Spinal cord (tissue), 10 donors: ENCODE measurements at places on chromosomes 2 and 18. TPM values are rescaled to one million over a fixed set of nuclear protein-coding genes. Genes with fewer than 3 reads are reported as not detected.

Gene CYP27C1
- 1.0 TPM for total RNA-seq

- DNase-seq, result no peak
Measured at GRCh38 chr18:67232406-67232805, 284.1 kb downstream of the DSEL start.

- peak; percentile 88 for DNase-seq
Measured at GRCh38 chr2:215003001-215003400, 135.4 kb downstream of the ABCA12 start.

Gene ACTG2
- 5.3 TPM for total RNA-seq

GRCh38 chr2:224882291-224883171, 159.7 kb downstream of the DOCK10 start:
- DNase-seq, result no peak
